ENCODE measurements at places on chromosomes 7 and 10. TPM values are rescaled to one million over a fixed set of nuclear protein-coding genes. Genes with fewer than 3 reads are reported as not detected.
A peak's percentile ranks its signal among the peaks of the same experiment; 100 is the strongest.

GRCh38 chr7:77839919-77840318 is 41.3 kb downstream of the PHTF2 start:
- DNase-seq, result no peak
- no peaks in the 10 kb centered on the region for H3K27me3 ChIP-seq
- H3K4me3 ChIP-seq, result no peak overlapping the region
- H3K36me3 ChIP-seq, result peaks cover 8% of the 10 kb centered on the region
- H3K27ac ChIP-seq, result no peak overlapping the region

GRCh38 chr10:84226616-84227015 is 1.3 kb upstream of the LRIT2 start:
- no peak overlapping the region for H3K27ac ChIP-seq
- H3K36me3 ChIP-seq, result no peaks in the 10 kb centered on the region
- no peaks in the 10 kb centered on the region for H3K4me1 ChIP-seq
- no peak for DNase-seq

- no peaks in the 10 kb centered on the region for H3K36me3 ChIP-seq
- no peak for DNase-seq
- no peak within 1 kb of the TSS for H3K4me3 ChIP-seq
- H3K27ac ChIP-seq, result no peak within 1 kb of the TSS
These were observed at the start of gene WEE2 for GRCh38 chr7:141708351-141708750. Gene WEE2, plus strand, starts transcription at chr7:141708353. Its CDS starts 406 bp downstream, at chr7:141708759.

GRCh38 chr10:97573021-97573420 is 442 bp downstream of the ANKRD2 start:
- no peak overlapping the region for H3K4me3 ChIP-seq
- DNase-seq, result no peak
- peaks cover 5% of the 10 kb centered on the region for H3K36me3 ChIP-seq
- peak overlapping the region; percentile 67 for H3K27ac ChIP-seq
- H3K27me3 ChIP-seq, result no peaks in the 10 kb centered on the region

- peak overlapping the region; percentile 89 for H3K27ac ChIP-seq
- H3K36me3 ChIP-seq, result no peaks in the 10 kb centered on the region
- H3K27me3 ChIP-seq, result peaks cover 13% of the 10 kb centered on the region
- peak overlapping the region; percentile 27 for H3K4me3 ChIP-seq
These were observed 121.2 kb downstream of the FAM107B start for GRCh38 chr10:14653271-14654161.

DNA sequence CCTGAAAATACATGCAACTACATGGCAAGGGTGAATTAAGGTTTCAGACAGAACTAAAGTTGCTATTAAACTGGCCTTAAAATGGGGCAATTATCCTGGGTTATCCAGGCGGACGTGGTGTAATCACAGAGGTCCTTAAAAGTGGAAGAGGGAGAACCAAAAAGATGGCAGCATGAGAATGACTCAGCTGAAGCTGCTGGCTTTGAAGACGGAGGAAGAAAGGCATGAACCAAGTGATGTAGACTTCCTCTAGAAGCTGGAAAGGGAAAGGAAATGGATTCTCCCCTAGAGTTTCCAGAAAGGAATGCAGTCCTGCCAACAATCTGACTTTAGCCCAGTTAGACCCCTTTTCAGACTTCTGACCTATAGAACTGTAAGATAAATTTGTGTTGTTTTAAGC is 27.0 kb upstream of the UBN2 start:
- H3K27ac ChIP-seq, result no peak overlapping the region
- no peak for DNase-seq
- no peaks in the 10 kb centered on the region for H3K4me1 ChIP-seq
- no peaks in the 10 kb centered on the region for H3K27me3 ChIP-seq

DNA sequence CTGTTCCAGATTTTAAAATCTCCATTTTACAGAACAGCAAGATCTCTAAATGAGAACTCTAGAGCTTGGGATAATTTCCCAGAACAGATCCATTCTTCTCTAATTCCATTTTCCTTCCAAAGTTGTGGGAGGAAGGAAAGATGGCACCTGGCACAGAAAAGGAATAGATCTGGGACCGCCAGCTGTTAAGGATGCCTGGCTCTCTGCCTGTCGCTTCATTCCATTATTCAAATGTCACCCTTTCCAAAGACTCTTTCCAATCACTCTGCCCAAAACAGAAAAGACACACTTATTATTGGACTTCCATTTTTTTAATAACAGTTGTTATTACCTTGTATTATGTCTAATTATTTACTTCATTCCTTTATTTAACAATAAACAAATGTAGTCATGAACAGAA is 751 bp upstream of the OR9A2 start:
- no peak overlapping the region for H3K4me3 ChIP-seq
- no peak for DNase-seq
- H3K27ac ChIP-seq, result no peak overlapping the region
- no peaks in the 10 kb centered on the region for H3K4me1 ChIP-seq
- peaks cover 3% of the 10 kb centered on the region for H3K27me3 ChIP-seq

DNA sequence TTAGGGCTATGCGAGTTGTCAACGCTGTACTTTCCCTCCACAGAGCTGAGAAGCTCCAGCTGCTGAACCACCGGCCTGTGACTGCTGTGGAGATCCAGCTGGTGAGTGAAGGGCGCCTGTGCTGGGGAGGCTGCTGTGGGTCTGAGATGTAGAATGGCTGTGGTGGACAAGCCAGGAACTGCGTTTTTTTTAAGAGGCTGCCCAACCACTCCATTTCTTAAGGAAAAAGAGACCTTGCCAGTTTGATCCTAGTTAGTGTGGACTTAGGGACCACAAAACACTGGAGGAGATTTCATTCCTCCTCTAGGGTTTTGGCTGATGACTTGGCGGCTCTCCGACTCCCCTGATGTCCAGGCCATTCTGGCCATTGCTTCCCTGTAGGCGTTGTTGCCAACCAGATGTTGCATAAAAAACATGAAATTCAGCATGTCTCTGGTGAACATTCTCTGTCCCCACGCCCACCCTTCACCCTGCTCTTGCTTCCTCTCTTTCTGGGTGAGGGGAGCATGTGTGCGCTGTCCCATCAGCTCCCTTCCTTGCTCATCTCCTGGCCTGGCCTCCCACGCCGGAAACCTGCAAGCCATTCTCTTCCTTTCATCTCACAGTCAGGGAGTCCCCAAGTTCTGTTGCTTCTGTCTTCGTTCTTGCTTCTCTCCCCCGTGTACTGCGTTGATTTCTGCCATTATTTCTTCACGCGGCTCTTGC is 30.9 kb downstream of the CRCP start:
- H3K4me3 ChIP-seq, result no peak overlapping the region
- H3K27me3 ChIP-seq, result no peaks in the 10 kb centered on the region
- H3K4me1 ChIP-seq, result peaks cover 58% of the 10 kb centered on the region
- H3K36me3 ChIP-seq, result peaks cover 43% of the 10 kb centered on the region

DNA sequence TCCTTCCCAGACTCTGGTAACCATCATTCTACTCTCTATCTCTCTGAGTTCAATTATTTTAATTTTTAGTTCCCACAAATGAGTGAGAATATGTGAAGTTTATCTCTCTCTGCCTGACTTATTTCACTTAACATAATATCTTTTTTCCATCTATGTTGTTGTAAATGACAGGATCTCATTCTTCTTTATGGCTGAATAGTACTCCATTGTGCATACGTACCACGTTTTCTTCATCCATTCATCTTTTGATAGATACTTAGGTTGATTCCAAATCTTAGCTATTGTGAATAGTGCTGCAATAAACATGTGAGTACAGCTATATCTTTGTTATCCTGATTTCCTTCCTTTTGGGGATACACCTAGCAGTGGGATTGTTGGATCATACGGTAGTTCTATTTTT is 23.9 kb downstream of the RPA3 start:
- no peak for DNase-seq
- peak overlapping the region; percentile 58 for H3K27ac ChIP-seq
- H3K4me3 ChIP-seq, result 0 out of 2 replicates have a peak overlapping the region, but pooled peaks have one; percentile 28

GRCh38 chr7:37449621-37450020 is 957 bp upstream of the ELMO1 start:
- H3K4me3 ChIP-seq, result no peak overlapping the region
- H3K4me1 ChIP-seq, result no peaks in the 10 kb centered on the region
- DNase-seq, result no peak
- no peaks in the 10 kb centered on the region for H3K36me3 ChIP-seq
- H3K27me3 ChIP-seq, result no peaks in the 10 kb centered on the region

GRCh38 chr10:95820363-95820762 is 64.4 kb downstream of the ENTPD1 start:
- no peaks in the 10 kb centered on the region for H3K36me3 ChIP-seq
- H3K4me3 ChIP-seq, result no peak overlapping the region
- H3K27me3 ChIP-seq, result peaks cover 2% of the 10 kb centered on the region
- DNase-seq, result no peak
- no peak overlapping the region for H3K27ac ChIP-seq
- no peaks in the 10 kb centered on the region for H3K4me1 ChIP-seq

DNA sequence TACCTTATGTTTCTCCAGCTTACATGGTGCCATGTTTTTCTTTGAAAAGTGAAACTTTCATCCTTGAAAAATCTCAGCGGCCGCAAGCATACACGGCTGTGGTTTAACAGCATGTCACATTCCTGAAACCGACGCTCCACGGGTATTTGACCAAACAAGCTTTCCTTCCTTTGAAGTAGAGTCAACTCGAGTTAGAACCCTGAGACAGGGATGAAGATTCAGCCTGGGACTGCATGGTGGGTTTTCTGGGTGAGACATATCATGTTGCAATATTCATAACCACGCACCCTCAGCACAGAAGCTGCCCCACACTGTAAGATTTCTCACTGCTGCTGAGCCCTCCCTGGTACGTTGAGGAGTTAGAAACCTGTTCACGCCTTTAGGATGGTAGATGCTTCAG is 8.1 kb downstream of the CYP26A1 start:
- H3K27ac ChIP-seq, result no peak overlapping the region
- H3K4me1 ChIP-seq, result peaks cover 30% of the 10 kb centered on the region
- no peak overlapping the region for H3K4me3 ChIP-seq
- no peaks in the 10 kb centered on the region for H3K36me3 ChIP-seq
- peaks cover 6% of the 10 kb centered on the region for H3K27me3 ChIP-seq

DNA sequence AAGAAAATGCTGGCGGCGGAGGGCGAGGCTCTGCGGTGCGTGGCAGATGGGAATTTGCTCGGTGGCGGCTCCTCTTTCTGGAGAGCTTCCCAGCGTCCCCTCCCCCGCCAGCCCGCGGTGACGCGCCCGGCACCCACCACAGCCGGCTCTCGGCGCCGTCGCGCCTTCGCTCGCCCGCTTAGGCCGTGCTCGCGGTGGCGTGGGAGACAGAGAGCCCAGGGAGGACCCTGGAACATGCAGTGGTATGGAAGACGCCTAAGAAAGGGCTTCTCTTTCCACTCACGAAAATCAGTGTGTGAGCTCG is 576 bp upstream of the CSGALNACT2 start:
- peaks cover 14% of the 10 kb centered on the region for H3K27me3 ChIP-seq
- DNase-seq, result peak; percentile 56
- H3K4me1 ChIP-seq, result peaks cover 45% of the 10 kb centered on the region
- H3K36me3 ChIP-seq, result peaks cover 12% of the 10 kb centered on the region

GRCh38 chr10:14587540-14588083 is 187.1 kb downstream of the FAM107B start:
- DNase-seq, result no peak
- peak overlapping the region; percentile 81 for H3K4me3 ChIP-seq
- peaks cover 2% of the 10 kb centered on the region for H3K27me3 ChIP-seq
- H3K4me1 ChIP-seq, result peaks cover 64% of the 10 kb centered on the region
- peaks cover 27% of the 10 kb centered on the region for H3K36me3 ChIP-seq

GRCh38 chr7:25712500-25712899 is 439.5 kb upstream of the NFE2L3 start:
- DNase-seq, result no peak
- H3K36me3 ChIP-seq, result peaks cover 6% of the 10 kb centered on the region
- H3K27ac ChIP-seq, result no peak overlapping the region

- H3K27me3 ChIP-seq, result peaks cover 22% of the 10 kb centered on the region
- DNase-seq, result no peak
- H3K36me3 ChIP-seq, result no peaks in the 10 kb centered on the region
These were observed 162.8 kb upstream of the TNRC18 start for GRCh38 chr7:5586279-5586962.

DNA sequence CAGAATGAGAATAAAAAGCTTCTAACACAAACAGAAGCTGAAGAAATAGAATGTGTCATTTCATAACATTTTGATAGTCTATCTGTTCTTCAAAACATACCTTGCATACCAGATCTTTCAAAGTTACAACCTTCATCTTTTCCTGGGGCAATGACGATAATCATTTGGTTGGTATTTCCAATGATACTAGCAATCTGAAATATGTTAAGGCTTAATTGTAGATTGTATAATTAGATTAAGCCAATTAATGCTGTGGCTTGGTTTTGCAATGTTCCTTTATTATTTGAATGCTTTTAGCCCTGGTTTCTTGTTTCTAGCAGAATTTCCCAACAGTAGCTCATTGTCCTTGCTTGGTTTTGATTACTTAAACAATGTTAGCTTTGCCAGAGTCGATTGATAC is 84.6 kb downstream of the CABCOCO1 start:
- peaks cover 34% of the 10 kb centered on the region for H3K4me1 ChIP-seq
- DNase-seq, result no peak
- H3K27me3 ChIP-seq, result no peaks in the 10 kb centered on the region
- no peaks in the 10 kb centered on the region for H3K36me3 ChIP-seq

GRCh38 chr7:140005754-140006503 is 56.8 kb downstream of the PARP12 start:
- DNase-seq, result no peak
- H3K4me1 ChIP-seq, result 0 out of 2 replicates have a peak, but pooled peaks cover 4% of the 10 kb centered on the region
- no peak overlapping the region for H3K27ac ChIP-seq
- no peaks in the 10 kb centered on the region for H3K36me3 ChIP-seq

DNA sequence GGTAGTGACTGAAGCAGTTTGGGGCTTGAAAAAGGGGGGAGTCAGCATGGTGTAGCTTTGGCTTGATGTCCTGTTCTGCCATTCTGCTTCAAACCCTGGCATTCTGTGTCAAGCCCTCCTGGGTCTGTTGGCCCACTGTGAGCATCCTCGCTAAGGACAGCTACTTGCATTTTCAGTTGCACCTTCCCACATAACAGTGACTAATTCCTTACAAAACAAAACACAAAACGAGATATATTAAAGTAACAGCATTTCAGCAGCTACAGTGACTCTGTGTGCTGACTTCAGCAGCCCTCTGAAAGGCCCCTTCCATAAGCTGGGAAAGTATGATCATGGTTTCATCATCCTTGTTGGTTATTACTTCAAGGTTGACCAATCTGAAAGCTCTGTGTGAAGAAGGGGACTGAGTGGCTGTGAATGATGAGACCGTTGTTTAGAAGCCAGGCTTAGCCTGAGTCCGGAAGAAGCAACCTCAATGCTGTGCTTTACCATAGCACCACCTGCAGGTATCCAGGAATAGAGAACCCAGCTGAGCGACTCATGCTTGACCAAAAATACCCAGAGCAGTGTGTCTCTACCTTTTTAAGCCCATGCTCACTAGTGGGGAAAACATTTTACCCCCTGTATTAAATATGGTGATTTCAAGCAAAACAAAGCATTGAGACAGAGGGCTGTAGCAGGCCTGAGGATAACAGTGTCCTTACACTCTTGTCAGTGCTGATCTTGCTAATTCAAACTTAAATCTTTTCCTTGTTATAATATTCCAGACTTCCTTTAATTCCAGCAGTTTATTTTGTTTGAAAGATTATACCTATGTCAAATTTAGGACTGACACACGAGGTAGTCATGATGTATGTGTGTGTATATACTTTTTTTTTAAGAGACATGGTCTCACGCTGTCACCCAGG is 42.6 kb upstream of the CC2D2B start:
- H3K36me3 ChIP-seq, result no peaks in the 10 kb centered on the region
- H3K27me3 ChIP-seq, result no peaks in the 10 kb centered on the region
- peaks cover 6% of the 10 kb centered on the region for H3K4me1 ChIP-seq
- peak overlapping the region; percentile 7 for H3K27ac ChIP-seq
- DNase-seq, result peak; percentile 78

- no peak overlapping the region for H3K27ac ChIP-seq
- no peaks in the 10 kb centered on the region for H3K27me3 ChIP-seq
- H3K36me3 ChIP-seq, result no peaks in the 10 kb centered on the region
- H3K4me3 ChIP-seq, result no peak overlapping the region
- no peak for DNase-seq
- H3K4me1 ChIP-seq, result no peaks in the 10 kb centered on the region
These were observed 235.9 kb downstream of the FOXP2 start for GRCh38 chr7:114650491-114650890.

Gene SOSTDC1
- total RNA-seq, result not detected

Measured in HFFc6 (cell line).